Lung (tissue), 17 donors: ENCODE measurements at places on chromosomes 1 and 21. TPM values are rescaled to one million over a fixed set of nuclear protein-coding genes. Genes with fewer than 3 reads are reported as not detected.

HES2 gene
- total RNA-seq: 5.0 TPM

- no peak for DNase-seq
Measured at GRCh38 chr1:230760360-230760827, 13.2 kb downstream of the CAPN9 start.

DNA sequence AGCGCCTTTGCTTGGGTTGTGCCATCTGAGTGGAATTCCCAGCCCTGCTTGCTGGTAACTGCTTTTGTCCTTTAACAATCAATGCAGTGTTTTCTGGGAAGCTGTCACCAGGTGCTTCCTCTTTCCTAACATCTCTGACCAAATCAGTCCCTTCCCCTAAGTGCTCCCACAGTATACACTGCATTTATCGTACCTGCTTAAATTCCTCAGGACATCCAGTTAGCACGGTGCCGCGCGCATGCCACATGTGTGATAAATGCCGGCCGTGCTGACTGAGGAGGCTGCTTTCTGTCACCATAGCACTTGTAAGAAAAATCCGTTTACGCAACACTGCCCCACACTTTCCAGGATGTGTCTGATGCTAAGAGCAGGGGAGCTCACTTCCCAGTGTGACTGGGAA is 115.4 kb downstream of the BCAR3 start:
- DNase-seq: no peak

MTMR11 gene
- 11.2 TPM for total RNA-seq

GPATCH4 gene
- 11.9 TPM for total RNA-seq
